ENCODE measurements at places on chromosomes 3 and 15.

DNA sequence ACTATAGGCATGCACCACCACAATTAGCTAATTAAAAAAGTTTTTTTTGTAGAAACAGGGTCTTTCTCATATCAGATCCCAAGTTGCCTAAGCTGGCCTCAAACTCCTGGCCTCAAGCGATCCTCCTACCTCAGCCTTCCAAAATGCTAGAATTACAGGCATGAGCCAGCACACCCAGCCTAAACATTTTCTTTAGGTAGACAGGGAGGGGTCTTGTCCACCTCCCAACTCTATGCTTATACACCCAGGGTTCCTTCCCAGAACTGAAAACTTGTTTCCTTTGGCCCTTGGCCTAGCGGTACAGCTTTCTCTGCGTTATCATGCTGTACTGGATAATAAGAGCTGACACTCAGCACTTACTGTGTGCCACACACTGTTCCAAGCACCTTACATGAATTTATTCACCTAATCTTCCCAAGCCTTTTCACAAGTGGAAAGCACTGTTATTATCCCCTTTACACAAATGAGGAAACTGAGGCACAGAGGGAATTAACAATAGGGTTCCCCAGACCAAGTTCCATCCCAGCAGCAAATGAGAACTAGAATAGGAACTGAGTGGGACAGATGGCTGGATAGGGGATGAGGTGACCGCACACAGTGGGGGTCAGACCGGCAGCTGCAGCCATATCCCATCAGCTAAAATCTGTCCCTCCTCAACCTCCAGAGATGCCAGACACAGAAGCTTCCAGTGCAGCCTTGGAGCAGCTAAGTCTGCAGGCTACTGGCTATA, 150.8 kb downstream of the MEGF11 start:
- no peak for DNase-seq

DNA sequence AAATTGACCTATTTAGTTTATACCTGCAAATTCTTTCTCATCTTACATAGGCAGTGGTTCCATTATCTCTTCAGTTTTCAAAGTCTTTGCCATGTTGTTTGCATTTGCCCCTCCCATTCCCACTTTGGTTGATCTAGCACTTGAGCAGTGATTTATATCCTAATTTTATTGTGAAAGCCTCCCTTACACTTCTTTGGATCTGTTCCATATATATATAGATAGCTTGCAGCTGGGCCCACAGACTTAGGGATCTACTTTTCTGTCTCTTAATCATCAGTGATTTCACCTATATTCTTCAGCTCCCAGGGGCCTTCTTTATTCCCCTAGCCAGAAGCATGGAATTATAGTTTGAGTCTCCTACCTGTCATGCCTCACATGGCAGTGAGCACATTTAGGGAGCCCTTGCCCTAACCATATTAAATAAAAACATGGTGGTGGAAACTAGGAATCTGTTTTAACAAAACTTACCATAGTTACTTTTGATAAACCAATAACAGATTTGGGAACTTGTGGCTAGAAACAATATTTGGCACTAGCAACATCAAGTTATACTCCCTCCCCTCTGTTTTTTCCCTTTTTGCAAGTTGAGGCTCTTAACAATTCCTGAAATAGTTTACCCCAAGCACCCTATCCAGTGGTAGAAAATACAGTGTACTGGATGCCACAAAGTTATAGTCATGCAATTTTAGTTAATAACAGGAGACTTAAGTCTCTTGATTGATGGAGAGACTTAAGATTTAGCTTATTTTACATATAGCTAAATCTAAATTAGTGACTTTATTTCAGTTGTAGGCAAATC, 41.7 kb downstream of the ARIH1 start:
- DNase-seq: no peak

DNA sequence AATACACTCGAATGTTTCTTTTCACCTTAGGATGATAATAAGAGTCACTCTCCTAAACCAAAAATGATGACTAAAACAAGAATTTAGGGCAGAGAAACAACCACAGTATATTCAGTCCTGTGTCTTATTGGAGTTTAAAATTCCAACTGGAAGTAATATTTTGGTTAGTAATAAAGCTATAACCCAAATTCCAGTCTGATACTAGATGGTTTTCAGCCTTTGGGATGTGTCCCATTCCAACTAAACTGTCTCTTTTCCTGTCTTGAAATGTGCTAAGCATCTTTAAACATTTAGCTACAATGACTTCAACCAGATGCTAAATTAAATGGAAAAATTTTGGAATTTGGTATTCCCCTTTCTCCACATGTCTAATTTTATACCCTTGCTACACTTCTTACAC, 510.0 kb downstream of the ROBO1 start:
- DNase-seq: no peak

DNA sequence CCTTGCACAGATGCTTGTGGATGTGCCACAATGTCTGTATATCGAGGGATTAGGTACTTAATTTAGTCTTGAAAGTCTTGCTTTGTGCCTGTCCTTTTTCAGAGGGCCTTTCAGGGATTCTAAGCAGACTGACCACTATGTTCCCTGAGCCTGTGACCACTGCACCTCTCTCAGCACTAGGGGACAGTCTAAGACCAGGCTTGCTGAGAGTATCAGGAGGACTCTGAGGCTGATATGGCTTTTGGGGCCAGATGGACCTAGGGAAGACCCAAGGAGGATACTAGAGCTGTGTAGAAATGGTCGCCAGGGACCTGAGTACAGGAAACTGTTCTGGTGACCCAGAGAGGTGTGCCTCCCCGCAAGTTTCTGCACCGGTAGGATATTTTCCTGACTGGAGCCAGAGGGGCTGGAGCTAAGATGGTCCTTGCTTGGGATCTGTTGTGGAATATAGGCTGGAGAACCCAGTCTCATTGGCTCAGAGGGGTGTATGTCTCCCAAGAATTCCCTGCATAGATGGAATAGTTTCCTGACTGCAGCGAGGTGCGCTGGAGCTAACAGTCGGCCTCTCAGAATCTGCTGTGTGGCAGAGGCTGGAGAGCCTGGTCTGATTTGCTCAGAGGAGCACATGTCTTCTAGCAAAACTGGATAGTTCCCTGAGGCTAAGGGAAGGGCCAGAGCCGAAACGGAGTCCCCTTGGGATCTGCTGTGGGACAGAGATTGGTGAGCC, 213.2 kb upstream of the DCBLD2 start:
- no peak for DNase-seq

DNA sequence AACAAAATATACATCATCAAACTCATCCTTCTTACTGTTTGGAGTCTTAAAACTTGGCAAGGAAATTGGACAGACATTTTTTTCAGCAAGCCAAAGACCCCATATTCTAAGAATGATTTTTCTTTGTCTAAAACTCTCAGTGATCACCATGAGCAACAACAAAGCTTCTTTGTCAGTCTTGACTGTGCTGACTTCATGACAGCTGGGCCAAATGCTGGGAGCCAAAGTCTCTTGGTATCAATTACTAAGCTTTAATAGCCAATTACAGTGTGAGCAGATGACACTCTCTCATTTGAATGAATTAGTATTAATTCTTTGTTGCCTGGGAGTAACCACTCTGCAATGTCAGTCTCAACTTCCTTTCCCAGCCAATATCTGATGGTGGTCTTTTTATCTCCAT, 48.1 kb upstream of the GK5 start:
- no peak for DNase-seq

DNA sequence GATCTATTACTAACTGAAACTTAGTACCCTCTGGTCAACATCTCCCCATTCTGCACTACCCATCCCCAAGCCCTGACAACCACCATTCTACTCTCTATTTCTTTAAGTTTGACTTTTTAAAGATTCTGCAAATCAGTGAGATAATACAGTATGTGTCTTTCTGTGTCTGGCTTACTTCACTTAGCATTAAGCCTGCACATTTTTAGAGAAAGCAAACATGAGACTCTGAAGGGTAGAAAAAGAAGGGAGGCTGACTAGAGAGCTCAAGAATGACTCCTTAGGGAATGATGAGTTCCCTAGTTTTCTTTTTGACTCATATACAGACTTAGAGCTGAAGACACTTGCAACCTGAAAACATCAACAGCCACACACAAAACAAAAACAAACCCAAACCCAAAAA, 311.3 kb downstream of the SQOR start:
- no peak for DNase-seq

- no peak for DNase-seq
Observed at GRCh38 chr3:48042071-48042760, 26.0 kb upstream of the MAP4 start.

DNA sequence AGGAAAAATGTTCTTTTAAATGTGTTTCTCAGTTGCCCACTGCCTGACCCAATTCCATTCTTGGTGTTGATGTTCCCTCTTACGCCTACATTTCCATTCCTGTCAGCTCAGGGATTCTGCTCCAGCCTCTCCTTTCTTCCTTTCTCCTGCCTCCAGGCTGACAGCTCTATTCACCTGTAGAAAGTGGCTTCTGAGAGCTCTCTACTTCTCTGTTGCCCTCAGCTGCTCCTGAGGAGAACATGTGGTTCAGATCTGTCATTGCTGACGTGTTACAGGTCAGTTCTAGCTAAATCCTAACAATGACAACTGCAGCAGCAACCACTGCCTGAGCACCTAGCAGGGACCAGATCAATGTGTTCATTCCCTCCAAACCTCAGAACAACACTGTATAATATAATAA, 144.9 kb upstream of the PLAAT1 start:
- no peak for DNase-seq

- no peak for DNase-seq
Observed at GRCh38 chr15:86399041-86399954, 319.6 kb downstream of the AGBL1 start.

GRCh38 chr15:47644722-47645121, 72.6 kb upstream of the SEMA6D start:
- DNase-seq: no peak

- no peak for DNase-seq
Observed at GRCh38 chr3:69322158-69322509, 63.8 kb downstream of the FRMD4B start.

- DNase-seq: no peak
Observed at GRCh38 chr3:156145866-156146265, 25.5 kb downstream of the KCNAB1 start.

GRCh38 chr3:120659834-120660233, 22.2 kb downstream of the HGD start:
- no peak for DNase-seq
